ENCODE measurements at places on chromosomes 13 and 19.

- DNase-seq = no peak
Measured at GRCh38 chr19:29851769-29852521, 40.2 kb downstream of the CCNE1 start.

GRCh38 chr19:56837492-56838023, 3.0 kb downstream of the PEG3 start:
- no peak for DNase-seq

GRCh38 chr19:30488191-30488590, 116.0 kb downstream of the ZNF536 start:
- no peak for DNase-seq

- no peak for DNase-seq
Measured at GRCh38 chr19:42596391-42597072, 1.8 kb upstream of the CEACAM8 start.

- no peak for DNase-seq
Measured at GRCh38 chr19:15112385-15112784, 5.2 kb downstream of the SYDE1 start.

DNA sequence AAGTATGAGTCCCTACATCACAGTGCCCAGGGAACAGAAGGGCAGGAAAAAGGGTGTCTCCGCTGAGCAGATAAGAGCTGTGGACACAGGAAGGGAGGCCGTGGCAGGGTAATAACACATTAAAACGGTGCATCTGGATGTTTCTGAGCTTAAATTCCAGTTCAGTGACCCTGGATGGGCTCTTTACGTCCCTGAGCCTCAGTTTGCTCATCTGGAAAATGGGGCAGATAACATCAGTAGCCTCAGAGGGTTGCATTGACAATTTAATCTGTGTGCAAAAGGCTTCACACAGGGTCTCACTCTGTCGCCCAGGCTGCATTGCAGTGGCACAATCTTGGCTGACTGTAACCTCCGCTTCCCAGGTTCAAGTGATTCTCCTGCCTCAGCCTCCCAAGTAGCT, 58.1 kb downstream of the CELF5 start:
- DNase-seq = no peak
